ENCODE measurements at places on chromosomes 7 and 10.

DNA sequence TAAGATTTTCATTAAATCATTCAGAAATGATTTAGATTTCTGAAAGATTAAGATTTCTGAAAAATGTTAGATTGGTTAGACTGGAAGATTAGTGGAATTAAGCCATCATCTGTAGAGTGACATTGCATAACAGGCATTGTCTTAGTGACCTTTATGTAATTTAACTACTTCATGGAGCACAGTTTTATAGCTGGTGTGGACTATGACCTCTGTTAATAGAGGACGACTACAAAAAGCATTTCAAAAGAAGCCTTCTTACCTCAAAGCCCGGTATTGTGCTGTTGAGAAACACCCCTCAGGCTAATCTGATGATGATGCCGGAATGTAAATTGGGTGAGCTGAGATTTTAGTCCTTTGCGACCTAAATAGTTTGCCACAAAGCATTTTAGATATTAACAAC is 55.6 kb downstream of the GALNT11 start:
- no peak for DNase-seq

DNA sequence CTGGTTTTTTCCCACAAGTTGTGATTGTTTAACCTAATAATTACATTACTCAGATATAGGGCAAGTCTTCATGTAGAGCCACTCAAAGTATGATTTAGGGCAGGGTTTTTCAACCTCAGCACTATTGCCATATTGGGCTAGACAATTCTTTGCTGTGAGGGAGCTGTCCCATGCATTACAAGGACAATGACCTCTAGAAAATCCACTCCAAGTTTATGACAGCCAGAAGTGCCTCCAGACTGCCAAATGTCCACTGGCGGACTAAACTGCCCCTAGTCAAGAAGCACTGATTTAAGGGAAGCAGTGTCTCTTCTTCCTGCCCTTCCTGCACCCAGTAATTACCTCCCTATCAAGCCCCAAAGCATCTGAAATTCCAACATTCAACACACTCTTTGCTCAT is 54.4 kb downstream of the ZNF800 start:
- DNase-seq: no peak

DNA sequence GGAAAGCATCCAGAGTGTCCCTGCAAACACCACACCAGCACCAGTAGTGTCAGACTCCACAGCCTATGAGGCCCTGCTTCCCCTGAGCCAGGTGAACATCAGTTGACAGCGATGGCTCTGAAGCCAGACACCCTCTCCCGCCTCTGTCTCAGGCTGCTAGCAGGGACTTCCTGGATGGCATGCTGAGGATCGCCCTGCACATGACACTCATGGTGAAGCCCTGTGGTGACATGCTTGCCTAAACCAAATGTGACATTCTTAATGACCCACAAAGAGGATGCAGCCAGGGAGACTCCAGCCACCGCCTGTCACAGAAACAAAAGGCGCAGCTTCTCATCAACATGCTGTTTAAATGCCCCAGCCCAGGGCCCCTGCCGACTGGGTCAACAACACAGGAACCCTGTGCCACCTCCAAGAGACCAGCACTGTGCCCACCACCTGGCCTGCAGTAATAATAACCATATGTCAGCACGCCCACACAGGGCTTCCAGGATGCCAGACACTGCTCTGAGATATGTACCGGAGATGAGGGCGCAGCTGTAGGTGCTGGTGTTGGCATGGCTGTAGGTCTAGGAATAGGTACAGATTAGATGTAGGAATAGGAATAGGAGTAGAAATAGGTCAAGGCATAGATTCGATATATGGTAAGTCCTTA is 81.3 kb downstream of the GRID1 start:
- no peak for DNase-seq

DNA sequence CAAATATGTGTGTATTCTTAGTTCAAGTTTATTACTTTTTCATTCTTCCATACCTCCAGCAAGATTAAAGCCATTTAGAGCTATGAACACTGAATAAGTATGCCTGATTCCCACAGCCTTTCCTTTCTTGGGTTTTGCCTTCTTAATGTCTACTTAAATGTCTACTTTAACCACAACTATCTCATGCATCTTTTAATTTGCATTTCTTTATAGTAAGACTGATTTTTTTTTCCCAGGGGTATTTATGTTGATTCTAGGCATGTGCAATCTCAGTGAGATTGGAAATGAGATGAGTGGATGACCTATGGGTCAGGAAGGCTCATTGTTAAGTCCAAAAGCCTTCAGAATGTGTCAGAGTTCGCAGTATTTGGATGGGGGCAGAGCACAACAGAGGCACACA is 3.6 kb downstream of the PCBD1 start:
- DNase-seq: no peak

- DNase-seq: no peak
Measured at GRCh38 chr10:130750441-130750840, 561.1 kb downstream of the TCERG1L start.

DNA sequence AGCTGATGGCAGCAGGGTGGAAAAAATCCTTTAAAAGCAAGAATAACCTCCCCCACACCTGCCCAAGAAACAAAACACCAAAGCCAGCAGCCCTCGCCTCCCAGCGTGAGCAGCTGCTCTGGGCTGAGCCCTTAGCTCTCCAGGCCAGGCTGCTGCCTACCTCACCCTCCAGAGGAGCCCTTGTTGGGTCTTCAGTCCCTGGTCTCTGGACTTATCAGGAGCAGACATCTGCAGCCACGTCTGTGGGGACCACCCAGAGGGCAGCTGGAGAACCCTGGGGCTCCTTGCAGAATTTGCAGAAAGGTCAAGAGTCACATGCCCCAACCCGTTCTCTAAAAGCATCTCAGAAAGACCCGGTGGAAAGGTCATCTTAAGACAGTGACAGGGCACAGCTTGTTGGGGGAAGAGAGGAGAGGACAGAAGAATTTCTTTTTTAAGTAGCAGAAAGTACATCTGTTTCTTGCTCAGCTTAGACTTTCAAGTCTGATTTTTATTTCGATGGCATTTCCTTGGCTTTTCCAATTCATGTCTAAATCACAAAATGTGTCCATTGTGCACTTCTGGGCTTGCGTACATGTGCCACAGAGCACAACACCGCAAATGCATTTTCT is 425.7 kb upstream of the NFE2L3 start:
- DNase-seq: no peak

DNA sequence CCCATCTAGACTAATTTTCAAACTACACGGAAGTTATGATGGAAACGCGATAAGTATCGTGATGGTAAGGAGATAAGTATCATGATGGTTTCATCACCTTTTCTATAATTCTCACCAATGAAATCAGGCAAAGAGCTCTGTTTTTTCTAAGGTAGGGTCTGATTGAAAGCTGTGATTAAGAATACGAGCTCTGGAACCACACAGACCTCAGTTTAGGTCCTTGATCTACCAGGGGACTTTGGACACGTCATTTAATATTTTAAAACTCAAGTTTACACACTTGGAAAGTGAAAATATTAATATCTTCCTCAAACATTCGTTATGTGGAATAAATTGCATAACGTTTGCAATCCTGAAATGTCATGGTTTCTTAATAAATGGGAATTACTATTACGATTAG is 538.2 kb upstream of the CELF2 start:
- DNase-seq: no peak

GRCh38 chr10:24209946-24210491 is 1.1 kb downstream of the KIAA1217 start:
- no peak for DNase-seq

DNA sequence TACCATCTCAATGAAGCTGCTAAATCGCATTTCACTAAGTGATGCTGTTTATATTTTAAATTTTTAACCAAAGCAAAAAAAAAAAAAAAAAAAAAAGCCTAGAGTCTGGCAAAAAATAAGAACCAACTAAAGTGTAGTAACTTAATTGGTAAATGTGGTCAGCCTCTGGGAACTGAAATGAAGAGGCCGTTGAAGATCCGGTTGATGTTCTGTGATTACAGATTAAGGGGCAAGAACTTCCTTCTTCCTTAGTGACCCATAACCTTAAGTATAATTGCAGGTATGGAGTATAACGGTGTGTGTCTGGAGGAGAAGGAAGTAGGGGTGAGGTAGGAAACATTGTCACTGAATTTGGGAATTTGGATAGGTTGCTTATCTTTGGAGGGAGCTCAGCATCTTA is 7.7 kb upstream of the SRGN start:
- DNase-seq: no peak

- DNase-seq: no peak
Measured at GRCh38 chr7:127904670-127904985, 126.6 kb downstream of the LRRC4 start.

DNA sequence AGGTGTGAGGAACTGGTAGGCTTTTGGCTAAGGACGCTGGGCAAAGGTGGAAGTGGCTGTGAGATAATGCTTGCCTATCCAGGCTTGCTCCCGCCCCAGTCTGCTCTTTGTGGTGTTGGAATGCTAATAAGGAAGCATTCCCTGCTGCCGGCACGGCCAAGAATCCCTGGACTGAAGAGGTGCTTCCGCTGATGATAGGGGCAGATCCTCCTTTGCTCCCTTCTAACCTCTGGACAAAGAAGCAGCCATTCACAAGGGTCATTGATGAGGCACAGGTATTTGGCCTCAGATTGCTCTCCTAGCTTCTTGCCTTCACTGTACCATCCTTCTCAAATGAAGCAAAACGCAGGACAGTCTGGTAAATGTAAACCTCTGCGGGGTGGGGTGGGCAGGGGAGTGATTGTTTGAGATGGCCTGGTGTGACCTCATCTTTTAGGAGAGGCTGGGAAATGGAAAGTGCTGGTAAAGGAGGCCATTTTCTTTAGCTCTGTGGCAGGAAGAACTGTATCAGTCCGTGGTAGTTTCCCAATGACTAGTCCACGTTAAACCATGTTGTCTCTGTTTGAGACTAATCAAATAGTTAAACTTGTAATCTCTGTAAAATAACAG is 1.7 kb downstream of the PGAM1 start:
- DNase-seq: no peak

Measured in activated T-cell treated with anti-CD3 and anti-CD28 coated beads for 4 hours (primary cell).